ENCODE measurements at places on chromosomes 11 and 22.

GRCh38 chr22:36055376-36056295, 27.0 kb upstream of the RBFOX2 start:
- no peak for DNase-seq

DNA sequence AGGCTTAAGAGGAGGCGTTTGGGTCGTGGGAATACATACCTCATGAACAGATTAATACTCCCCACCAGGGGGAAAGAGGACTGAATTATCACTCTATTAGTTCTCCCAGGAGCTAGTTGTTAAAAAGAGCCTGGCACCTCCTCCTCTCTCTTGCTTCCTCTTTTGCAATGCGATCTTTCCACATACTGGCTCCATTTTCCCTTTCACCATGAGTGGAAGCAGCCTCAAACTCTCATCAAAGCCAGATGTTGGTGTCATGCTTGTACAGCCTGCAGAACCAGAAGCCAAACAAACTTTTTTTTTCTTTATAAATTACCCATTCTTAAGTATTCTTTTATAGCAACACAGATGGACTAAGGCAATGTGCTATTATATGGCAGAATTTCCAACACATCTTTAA, 258.5 kb downstream of the FAM76B start:
- peak; percentile 67 for DNase-seq

DNA sequence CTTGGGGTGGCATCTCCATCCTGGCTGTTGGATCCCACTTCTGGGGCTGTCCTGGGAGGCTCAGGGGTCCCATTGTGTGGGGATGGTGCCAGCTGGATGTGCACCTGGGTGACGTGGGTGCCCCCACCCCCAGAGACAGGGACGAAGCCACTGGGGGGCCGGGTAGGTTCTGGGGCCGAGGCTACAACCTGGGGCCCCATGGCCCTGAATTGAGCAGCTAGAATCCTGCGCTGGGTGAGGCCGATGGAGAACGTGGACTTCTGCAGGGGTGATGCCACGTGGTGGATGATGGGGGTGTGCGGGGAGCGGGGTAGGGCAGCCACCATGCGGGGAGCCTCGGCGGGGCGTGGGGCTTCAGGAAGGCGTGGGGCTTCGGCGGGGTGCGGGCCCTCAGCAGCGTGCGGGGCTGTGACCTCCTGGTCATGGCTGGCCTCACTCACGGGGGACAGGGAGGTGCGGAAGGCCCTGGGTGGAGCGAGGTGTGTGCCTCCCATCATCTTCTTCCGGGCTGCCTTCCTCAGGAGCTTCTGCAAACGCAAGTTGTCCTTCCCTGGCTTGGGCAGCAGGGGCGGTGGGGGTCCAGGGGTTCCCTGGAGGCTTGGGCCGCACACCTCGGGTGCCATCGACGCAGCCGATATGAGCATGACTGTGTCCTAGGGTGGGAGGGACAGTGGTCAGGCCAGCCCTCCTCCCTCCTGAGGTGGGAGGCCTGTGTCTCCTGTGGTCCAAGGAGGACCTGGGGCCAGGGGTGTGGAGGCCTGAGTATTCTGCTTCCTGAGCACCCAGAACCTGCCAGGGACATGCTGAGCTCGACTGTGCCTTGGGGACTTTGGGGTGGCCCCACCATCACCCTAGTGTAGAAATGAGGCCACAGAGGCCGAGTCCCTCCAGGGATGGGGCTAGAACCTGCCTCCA, 1.5 kb downstream of the PRR33 start:
- DNase-seq = no peak

- DNase-seq = peak; percentile 59
Measured at GRCh38 chr11:44578279-44578678, 12.8 kb downstream of the CD82 start.

- peak; percentile 25 for DNase-seq
Measured at GRCh38 chr22:45155050-45155840, 8.5 kb upstream of the NUP50 start.

DNA sequence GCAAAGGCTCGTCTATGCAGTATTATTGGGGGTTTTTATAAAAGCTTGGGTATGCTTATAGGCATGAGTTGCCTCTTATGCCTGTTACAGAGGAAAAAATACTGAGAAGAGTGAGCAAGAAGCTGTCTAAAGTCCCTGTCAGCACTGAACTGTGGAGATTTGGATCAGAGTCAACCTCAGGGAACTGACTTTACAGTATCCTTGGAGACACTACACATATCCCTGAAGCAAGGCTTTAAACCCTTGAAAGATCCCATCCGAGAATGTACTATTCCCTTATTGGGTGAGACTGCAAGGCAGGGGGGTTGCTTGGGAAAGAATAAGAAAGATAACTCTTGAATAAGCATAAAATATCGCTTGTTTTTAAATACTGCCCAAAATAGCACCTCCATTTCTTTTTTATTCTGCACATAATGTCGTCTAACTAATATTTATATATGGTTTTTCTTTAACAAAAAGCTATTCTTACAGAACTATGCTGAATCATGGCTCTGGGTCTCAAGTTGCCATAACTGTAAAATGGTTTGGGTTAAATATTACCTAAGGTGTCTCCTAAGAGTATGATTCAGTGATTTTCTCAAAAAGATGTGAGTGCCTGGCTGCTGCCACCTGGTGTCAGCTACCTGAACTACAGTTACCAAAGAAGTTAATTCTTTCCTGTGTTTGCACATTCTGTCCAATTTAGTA, 1062.8 kb downstream of the DLG2 start:
- peak; percentile 16 for DNase-seq

DNA sequence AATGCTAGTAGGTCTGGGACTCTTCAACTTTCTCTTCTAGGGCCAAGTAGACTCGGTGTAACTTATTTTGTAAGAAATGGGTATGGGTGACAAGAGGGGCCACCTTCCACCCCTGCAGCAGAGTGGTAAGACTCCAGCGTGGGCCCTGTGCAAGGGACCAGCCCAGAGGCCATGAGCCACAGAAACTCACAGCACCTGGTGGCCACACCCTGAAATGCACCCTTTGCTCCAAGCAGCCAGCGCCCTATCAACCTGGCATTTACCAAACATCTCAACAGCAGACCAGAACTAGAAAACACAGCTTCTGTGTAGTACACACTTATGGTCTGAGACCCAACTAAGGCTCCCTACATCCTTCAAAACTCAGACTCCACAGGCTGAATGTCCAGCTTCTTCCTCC, 5.7 kb downstream of the CDCA5 start:
- peak; percentile 27 for DNase-seq

- DNase-seq = peak; percentile 60
Measured at GRCh38 chr11:35066783-35067423, 72.1 kb upstream of the CD44 start.

GRCh38 chr11:114010931-114011330, 36.0 kb downstream of the HTR3A start:
- no peak for DNase-seq

DNA sequence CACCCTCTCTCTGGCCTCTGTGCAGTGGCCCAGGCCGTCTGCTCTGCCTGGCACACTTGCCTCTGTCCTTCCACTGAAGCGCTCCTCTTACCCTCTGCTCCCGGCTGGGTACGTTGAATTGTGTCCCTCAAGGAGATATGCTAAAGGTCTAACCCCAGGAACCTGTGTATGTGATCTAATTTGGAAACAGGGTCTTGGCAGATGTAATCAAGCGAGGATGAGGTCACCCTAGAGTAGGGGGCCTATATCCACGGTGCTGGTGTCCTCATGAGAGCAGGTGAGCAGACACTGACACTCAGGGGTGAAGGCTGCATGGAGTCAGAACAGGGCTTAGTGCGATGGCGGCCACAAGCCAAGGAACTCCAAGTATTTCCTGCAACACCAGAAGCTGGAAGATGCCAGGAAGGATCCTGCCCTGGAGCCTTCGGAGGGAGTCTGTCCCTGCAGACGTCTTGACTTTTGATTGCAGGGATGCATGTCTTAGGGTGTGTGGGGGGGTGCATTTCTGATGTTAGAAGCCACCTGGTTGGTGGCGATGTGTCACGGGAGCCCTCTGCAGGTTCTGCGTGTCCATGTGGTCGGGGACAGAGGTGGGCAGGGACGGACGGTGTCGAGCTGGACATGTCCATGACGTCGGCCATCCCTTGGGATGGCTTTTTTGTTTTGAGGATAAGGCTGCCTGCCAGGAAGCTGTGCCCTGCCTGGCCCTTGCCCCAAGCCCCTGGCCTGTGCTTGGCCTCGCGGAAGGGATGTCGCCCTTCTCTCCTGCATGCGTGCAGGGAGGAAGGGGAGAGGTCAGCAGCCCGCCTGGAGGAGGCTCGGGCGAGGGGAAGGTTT, 68.6 kb downstream of the LRP5 start:
- no peak for DNase-seq

GRCh38 chr22:17097701-17098100, 12.9 kb downstream of the IL17RA start:
- DNase-seq = no peak

DNA sequence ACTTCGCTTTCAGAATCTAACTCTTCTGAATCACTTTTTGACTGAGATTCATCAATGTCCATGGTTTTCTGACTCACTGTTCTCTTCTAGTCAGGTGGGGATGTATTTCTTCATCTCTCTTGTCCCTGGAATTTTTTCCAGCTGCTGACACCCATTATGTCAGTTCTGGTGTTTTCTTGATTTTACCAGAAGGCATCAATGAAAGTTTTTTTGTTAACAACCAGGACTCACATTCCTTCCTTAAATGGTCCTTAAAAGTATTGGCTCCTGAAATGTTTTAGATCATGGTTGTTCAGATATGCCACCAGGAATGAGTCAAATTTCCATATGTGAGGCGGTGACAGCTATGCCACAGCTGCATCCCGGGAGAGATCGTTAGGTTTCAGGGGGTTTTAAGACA, 12.9 kb downstream of the MICAL2 start:
- DNase-seq = no peak

DNA sequence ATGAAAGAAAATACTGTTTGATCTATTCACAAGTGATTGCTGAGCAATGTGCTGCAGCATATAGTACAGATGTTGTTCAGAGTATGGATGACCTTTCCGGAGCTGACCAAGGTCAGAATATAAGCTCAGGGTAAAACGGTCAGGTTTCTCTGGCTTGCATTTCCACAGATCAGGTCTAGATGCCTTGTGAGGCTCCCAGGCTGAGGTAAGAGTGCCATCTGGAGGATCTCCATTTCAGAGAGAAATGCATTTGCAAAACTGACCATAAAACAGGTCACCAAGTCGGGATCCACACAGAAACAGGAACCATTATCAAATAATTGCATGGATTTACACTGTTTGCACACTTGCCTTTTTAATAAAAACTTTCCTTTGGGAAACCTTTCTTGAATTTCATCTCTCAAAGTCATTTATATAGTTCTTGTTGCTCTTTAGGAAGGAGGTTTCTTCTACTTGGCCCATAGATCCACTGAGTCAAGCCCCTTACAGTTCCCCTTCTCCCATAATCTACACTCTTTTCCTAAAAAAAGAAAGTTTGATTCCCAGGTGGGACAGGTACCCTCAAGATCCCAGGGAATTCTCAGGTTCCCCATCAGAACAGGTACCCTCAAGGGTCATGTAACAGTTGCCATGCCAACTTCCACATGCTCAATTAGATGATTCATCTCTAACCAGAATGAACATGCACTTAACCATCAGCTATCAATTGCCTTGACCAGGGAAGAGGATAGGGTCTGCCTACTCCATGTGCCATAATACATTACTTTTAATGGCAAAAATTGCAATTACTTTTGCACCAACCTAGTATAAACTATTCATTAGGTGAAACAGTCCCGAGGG, 25.0 kb upstream of the TMPRSS5 start:
- peak; percentile 19 for DNase-seq

Data from MV-4-11 (cell line).